ENCODE measurements at places on chromosomes 16 and 17.

DNA sequence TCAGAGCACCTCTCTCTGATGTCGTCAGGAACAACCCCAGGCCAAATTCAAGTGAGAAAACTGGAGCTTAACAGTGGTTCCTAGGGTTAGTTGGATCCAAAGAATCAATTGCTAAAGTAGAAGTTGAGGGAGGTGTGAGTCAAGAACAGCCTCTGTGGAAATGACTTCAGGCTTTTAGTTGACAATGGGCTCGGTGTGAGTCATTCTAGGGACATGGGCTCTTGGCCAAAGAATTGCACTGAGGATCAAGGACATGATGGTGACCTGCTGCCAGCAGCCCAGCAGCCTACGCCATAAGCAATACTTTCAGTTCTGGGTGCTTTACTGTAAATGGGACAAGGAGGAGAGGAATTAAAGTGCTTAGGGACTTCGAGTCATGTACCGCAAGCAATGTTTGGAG is 32.1 kb upstream of the SMURF2 start:
- DNase-seq, result no peak

GRCh38 chr17:39650121-39650579 is 13.2 kb downstream of the STARD3 start:
- no peak for DNase-seq

DNA sequence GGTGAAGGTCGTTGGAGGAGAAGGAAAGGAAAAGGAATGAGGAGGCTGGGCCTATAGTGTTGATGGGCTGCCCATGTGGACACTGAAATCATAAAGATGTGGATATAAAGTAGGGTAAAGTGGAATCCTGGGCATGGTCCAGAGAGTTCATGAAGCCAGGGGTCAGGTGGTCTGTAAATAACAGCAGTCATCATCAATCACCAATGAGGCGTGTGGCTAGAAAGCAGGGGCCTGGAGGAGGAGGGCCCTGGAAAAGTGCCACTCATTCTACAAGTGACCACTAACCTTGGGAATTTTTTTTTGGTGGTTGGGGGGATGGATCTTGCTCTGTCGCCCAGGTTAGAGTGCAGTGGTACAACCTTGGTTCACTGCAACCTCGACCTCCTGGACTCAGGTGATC is 115.3 kb upstream of the NOL11 start:
- no peak for DNase-seq

- DNase-seq, result no peak
Measured at GRCh38 chr17:213286-214105, 32.0 kb upstream of the DOC2B start.

GRCh38 chr17:73900516-73900915 is 256.3 kb upstream of the SDK2 start:
- DNase-seq, result no peak

DNA sequence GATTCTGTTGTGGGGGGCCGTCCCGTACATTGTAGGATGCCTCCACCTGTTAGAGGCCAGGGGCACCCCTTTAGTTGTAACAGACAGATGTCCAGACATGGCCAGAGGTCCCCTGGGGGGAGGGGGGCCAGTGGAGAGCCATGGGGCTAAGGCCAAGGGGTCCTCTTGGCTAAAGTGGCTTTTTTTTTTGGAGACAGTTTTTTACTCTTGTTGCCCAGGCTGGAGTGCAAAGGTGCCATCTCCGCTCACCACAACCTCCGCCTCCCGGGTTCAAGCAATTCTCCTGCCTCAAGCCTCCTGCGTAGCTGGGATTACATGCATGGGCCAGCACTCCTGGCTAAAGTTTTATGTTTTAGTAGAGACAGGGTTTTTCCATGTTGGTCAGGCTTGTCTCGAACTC is 229.0 kb downstream of the CPPED1 start:
- no peak for DNase-seq

GRCh38 chr16:88281858-88282563 is 100.7 kb upstream of the ZNF469 start:
- DNase-seq, result no peak

GRCh38 chr16:12482455-12483220 is 321.0 kb downstream of the CPPED1 start:
- no peak for DNase-seq

GRCh38 chr17:39872751-39873150 is 4.7 kb downstream of the ZPBP2 start:
- DNase-seq, result no peak

DNA sequence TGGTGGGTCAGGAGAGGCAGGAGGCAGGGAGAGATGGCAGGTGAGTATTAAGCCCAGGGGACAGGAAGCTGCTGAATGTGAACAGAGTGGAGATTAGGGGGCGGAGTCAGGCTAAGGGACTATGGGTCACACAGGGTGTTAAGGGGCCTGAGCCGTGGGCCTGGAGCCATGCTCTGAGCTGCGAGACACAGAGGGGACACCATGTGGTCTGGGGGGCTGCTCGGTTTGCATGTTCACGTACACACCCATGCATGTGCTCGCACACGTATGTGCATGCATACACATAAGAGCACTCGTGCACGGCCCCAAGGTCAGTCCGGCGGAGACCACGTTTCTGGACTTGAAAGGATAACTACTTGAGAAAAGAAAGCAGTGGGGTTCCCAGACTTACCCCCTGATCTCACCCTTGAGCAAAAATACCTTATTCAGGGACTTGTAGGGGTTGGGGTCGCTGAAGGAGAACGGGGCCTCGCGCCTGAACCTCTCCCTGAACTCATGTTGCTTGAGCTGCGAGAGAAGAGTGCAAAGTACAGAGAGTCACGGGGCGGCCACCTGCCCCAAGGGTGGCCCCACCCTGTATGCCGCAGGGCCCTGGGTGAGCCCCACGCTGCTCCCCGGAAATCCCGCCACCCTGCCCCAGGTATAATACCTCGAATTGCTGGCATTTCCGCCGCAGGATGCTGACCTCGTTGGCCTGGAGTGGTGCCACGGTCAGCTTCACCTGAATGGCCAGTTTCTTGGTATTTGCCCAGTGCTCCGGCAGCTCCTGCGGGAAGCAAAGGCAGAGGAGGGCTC is 50.8 kb downstream of the DNAH17 start:
- DNase-seq, result no peak

- DNase-seq, result peak; percentile 2
Measured at GRCh38 chr17:58333736-58334207, 5.2 kb upstream of the TSPOAP1 start.
